Foreskin fibroblast (primary cell): ENCODE measurements at places on chromosomes 2 and 18.

DNA sequence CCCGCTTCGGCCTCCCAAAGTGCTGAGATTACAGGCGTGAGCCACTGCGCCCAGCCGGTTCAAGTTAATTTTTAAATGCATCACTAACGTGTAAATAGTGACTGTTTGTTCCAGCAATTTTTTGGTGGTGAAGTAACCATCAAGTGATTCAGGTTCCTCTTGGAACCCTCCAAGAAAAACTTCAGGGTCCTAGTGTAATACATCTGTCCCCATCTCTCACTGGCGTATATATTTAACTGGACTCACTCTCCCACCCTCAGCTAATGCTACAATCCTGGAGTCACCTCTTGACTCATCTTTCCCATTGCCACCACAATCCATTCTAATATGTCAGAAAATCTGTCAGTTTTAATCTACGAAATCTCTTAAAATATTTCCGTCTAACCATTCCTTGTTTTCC is 10.3 kb downstream of the SULT1C4 start:
- no peak for DNase-seq

DNA sequence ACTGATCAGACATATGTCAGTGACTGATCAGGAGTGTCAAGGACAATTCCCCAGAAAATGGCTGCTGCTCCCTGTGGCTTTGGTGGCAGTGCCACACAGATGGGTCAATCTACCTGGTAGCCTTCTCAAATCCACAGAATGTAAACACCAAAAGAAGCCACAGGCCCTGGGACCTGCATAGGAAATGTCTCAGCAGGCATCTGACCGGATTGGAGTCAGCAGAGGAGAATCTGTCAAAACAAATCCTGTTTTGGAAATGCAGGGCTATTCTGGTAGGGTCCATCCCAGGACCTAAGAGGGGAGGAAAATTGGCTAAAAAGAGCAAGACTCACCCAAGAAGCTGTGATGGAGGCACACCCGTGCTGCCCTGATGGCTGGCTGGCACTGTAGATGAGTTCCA is 189.7 kb downstream of the TMEM247 start:
- DNase-seq: no peak

GRCh38 chr18:22683196-22683676 is 249.9 kb upstream of the RBBP8 start:
- peak; percentile 77 for DNase-seq

- DNase-seq: peak; percentile 31
Observed at GRCh38 chr18:9814431-9814830, 71.3 kb upstream of the TXNDC2 start.

DNA sequence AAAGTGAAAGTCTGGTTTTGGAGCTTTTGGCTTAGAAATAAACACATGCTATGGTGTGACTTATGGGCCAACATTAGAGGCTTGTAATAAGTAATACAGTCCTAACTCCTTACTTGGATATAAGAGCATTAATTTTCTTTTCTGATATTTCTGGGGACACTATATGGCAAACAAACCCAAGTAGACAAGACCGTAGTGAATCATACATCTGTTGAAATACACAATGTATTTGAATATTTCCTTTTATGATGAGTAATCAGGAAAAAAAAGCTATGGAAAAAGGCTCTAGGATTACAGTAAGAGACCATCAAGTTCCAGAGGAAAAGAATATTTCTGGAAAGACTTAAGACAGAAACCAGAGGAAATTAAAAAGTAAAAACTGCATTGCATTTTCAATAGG is 146.0 kb upstream of the CYP26B1 start:
- DNase-seq: peak; percentile 21

DNA sequence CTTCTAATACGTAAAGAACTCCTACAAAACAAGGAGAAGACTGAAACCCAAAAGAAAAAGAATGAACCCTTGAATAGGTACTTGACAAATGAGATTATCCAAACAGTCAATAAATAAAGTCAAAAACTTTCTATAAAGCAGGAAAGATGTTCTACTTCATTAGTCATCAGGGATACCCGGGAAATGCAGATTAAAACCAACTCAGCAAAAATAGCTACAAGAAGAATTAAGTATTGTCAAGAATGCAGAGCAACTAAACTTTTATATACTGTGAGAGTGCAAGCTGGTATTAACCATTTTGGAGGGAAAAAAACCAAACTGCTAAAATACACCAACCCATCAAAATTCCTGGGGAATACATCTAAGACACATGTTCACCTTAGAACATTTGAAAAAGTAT is 10.4 kb downstream of the TXNL1 start:
- DNase-seq: no peak

DNA sequence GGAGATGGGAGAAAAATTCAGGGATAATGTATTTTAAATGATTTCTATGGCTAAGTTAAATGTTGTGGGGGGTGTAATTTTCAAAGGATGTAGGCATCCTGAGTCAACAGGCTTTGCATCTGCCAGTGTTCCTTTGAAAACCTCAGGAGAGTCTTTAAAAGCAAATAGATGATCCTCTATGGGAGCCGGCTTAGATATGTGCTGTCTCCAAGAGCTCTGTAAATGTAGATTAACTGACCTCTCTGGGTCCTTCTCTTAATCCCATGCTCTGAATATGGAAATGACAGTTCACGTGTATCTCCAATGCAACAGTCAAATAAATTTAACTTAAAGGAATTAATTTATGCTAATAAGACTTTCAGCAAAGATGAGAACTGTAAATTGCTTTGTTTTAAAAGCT is 292.7 kb downstream of the ERBB4 start:
- DNase-seq: no peak

DNA sequence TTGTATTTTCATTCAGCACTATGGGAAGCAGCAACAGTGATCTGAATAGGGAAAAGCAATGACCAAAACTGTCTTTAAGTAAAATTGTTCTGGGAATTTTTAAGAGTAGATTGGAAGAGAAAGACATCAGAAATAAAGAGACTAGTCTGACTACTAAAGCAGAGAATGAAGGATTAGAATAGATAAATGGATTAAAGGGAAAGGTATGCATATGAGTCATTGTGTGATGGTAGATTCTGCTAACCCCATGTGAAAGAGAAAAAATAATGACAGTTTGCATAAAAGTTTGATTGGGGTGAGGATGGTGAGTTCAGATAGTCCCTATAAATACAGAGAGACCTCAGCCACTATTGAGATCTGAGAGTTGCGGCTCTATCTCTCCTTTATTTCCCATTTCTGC is 139.6 kb upstream of the DCC start:
- DNase-seq: no peak

- DNase-seq: no peak
Observed at GRCh38 chr2:158687315-158687714, 107.8 kb upstream of the DAPL1 start.

- DNase-seq: no peak
Observed at GRCh38 chr2:46145840-46146239, 151.4 kb upstream of the EPAS1 start.

GRCh38 chr2:211068108-211068780 is 511.8 kb downstream of the CPS1 start:
- DNase-seq: no peak

DNA sequence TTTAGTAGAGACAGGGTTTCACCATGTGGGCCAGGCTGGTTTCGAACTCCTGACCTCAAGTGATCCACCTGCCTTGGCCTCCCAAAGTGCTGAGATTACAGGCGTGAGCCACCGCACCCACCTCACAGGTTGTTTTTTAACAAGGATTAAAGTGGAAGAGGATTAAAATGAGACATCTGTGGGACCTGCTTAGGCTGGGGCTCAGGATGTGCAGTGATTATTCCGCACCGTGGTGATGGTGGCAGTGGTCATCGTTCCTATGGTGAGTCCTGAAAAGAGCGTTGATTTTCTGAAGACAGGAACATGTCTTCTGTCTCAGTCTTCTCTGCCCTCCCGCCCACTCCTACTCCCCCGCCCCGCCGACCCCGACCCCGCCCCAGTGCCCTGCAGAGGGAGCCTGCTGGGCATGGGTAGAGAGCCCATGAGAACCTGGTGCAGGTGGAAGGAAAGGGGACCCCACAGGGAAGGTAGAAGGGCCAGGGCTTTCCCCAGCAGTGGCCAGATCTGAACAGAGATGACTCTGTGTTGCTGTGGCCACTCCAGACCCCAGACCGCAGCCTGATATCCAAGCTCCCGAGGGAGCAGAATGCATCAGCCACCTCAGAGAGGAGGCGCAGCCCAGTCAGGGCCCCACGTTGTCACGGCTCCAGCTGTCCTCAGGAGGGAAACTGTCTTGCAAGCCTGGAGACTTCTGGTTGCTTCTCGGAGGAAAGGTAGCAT is 34.5 kb upstream of the FOSL2 start:
- DNase-seq: no peak

DNA sequence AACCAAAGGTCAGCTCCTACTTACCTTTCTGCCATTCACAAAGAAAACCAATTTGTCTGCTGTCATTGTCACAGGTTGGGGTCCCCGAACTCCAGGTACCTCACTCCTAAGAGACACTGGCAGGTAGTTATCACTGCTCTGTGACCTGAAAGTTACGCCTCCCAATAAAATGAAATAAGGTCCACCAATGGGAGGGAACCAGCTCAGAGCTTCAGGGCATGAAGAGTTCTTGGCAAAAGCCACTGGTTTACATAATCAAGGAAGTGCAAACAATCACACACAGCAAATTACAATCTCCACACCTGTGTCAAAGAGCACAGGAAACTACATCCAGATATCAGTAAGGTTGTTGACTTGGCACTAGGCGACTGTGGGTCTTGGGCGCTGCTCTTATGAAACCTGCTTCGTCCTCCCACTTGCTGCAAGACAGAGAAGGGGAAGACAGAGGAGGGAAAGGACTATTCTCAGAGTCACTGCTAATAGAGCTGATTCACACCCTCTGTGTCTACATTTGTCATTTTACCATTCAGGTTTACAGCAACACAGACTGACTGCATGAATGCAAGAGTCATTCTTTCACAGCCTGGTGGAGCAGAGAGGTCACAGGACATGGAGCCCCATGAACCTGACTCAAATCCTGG is at the start of gene XDH:
XDH (minus strand) TSS at position 142 of the 641 bp plus-strand sequence; CDS start at position 66, 76 bp downstream.
- DNase-seq: peak; percentile 70

DNA sequence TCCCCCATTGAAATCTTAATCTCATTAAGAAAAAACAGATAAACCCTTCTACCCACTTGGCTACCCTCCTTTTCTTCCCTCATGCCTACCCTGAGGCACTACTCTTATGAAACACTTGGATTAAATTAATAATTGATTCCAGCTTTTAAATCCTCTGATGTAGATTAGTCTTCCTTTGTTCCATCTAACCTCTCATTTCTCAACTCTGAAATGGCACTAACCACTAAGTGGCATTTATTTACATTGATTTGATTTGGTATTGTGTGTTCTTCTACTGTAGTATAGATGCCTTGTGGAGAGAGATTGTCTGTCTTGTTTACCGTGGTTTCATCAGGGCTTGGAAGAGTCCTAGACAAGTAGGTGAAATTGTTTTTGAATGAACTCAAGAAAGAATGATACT is 26.7 kb downstream of the ITGA4 start:
- DNase-seq: no peak

GRCh38 chr2:9004338-9005204 is 1.1 kb upstream of the MBOAT2 start:
- DNase-seq: peak; percentile 12

GRCh38 chr2:176407706-176408105 is 138.5 kb downstream of the MTX2 start:
- DNase-seq: no peak

DNA sequence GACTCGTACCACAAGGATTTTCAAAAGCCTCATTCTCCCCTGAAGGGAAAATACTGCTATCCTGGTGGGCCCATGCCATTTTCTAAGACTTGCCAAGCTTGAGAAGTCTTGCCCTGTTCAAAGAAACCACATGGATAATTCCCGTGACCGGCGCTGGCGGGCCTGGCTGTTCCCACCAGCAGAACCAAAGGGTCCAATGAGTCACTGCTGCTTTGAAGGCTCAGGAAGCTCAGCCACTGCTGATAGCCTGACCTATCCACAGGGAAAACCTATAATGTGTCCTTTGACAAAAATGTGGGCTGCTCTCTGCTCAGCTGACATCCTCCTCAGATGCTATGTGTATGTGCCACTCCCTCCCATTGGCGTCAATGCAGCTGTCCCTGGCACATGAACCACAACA is 137.9 kb upstream of the RAB12 start:
- DNase-seq: no peak

DNA sequence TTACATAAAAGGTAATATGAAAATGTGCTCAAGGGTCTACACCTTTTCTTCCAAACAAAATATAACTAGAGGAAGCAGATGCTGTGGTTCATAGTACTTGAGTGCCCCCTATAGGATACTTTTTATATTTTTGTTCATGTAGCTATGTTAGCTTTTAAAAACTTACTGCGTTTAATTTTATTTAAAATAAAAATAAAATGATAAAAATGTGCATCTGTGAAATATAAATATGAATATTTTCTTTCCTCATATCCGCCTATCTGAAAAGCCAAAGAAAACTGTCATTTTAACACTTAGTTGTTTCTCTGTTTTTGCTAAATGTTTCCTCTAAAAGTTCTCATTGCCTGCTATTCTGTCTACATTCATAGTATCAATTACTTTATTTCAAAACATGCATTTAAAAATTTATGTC is 9.6 kb upstream of the LRP1B start:
- DNase-seq: peak; percentile 57

GRCh38 chr2:222751238-222751637 is 79.8 kb downstream of the MOGAT1 start:
- DNase-seq: no peak

GRCh38 chr18:48124857-48125626 is 194.6 kb upstream of the SMAD2 start:
- no peak for DNase-seq

DNA sequence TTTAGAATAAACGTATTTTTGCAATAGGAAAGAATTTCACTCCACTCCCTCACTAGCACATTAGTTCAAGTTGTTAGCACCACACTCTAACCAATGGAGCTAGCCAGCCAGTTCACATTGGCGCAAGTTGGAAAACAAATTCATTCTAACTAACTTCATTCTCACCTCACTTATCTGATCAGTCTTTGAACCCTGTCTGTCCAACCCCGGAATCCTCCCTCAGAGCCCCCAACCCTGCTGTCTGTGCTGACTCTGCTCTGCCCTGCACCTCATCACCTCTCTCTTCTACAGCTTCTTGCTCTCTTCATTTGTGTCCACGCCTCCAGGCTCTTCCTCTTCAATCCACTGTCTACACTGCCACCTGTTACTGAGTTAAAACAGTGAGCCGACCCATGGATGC is 356.5 kb downstream of the IRS1 start:
- DNase-seq: no peak

- DNase-seq: no peak
Observed at GRCh38 chr18:7467708-7468466, 99.2 kb upstream of the PTPRM start.

DNA sequence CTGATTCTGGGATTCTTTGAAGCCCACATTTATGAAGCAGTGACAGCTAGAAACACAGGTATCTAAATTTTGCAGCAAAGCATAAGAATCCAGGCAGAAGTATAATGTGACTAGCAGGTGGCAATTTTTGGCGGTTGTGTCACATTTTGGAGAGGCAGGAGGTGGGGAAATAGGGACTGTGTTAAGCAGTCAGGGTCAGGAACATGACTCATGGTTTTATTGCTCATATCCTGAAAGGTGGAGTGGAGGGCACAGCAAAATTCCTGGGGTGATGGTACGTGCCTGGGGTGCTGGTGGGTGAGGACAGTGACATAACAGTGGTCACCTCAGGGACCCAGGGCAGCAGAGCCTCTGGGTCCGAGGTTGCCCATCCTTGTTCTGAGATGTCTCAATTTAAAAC is 63.5 kb upstream of the TTN start:
- DNase-seq: peak; percentile 40

- peak; percentile 62 for DNase-seq
Observed at GRCh38 chr2:30410217-30410616, 36.8 kb upstream of the LCLAT1 start.

- peak; percentile 95 for DNase-seq
Observed at GRCh38 chr2:18473241-18474181, 86.9 kb downstream of the RDH14 start.

- no peak for DNase-seq
Observed at GRCh38 chr2:110866466-110866865, 134.1 kb downstream of the ACOXL start.
